ENCODE measurements at places on chromosomes 13 and 19.

GRCh38 chr13:103104340-103104739, 38.1 kb upstream of the SLC10A2 start:
- peaks cover 7% of the 10 kb centered on the region for H3K4me1 ChIP-seq
- no peak for DNase-seq
- H3K4me3 ChIP-seq = no peak overlapping the region
- H3K27ac ChIP-seq = peak overlapping the region; percentile 1

DNA sequence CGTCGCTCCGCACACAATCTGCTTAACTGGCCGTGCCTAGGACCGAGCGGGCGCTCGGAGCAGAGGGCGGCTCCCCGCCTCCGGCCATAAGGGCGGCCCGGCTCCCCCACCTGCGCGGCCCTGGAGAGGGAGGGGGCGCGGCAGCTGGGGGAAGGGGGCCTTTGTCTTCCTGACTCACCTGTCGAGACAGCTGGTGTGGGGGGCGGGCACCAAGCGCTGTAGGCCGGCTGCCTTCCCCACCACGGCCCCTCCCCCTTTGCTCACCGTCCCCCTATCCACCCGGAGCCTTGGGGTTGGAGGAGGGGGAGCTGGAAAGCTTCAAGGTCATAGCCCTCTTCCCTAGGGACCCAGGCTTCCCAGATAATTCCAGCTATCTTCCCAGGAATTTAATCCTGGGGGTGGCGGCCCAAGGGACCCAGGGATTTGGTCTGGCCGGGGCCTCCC, 1.2 kb downstream of the VASP start:
- peaks cover 30% of the 10 kb centered on the region for H3K4me1 ChIP-seq
- no peaks in the 10 kb centered on the region for H3K27me3 ChIP-seq
- peak overlapping the region; percentile 99 for H3K4me3 ChIP-seq
- H3K36me3 ChIP-seq = peaks cover 5% of the 10 kb centered on the region

DNA sequence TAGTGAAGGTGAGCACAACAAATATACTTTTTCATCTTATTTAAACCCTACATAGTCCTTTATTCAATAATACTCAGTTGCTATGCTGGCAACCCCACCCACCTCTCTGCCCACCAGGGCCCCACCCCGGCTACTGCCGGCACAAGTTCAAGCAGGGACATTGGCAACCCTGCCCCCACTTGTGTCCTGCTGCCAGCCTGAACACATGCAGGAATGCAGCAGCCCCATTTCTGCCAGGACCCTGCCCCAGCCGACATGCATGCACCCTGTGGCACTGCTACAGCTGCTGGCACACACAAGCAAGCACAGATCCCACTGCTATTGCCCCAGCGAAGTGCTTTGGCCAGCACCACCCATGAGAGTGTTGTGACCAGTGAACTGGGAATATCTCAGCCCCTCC, 289.8 kb downstream of the COG6 start:
- H3K4me1 ChIP-seq = peaks cover 8% of the 10 kb centered on the region
- H3K27ac ChIP-seq = no peak overlapping the region
- no peak overlapping the region for H3K4me3 ChIP-seq
- no peaks in the 10 kb centered on the region for H3K36me3 ChIP-seq
- DNase-seq = no peak

GRCh38 chr13:91664039-91664438, 265.6 kb downstream of the GPC5 start:
- no peaks in the 10 kb centered on the region for H3K27me3 ChIP-seq
- no peak for DNase-seq
- no peak overlapping the region for H3K27ac ChIP-seq

DNA sequence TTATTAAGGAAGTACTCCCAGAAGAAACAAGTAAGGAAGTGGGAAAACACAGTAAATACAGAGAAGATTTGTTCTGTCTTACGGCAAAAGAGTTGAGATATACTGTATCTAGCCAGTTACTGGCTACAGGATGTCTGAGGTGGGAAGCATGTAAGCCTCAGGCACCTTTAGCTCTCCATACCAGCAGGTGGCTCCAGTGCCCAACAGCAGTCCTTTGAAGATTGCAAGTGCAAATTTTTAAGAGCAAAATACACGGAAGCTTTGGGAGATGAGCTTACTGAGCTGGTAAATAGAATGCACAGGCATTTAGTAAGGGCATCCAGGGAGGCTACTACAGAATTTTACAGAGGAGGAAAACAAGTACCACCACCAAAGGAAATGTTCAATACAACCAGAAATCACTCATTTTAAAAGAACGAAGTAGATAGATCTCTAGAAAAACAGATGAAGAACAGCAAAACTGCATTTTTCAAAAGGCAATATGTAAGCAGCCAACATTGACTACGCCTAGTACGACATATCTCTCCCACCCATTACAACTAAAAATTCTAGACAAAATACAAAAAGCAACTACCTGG, 57.9 kb upstream of the VSTM2B start:
- no peak overlapping the region for H3K27ac ChIP-seq
- no peaks in the 10 kb centered on the region for H3K36me3 ChIP-seq

DNA sequence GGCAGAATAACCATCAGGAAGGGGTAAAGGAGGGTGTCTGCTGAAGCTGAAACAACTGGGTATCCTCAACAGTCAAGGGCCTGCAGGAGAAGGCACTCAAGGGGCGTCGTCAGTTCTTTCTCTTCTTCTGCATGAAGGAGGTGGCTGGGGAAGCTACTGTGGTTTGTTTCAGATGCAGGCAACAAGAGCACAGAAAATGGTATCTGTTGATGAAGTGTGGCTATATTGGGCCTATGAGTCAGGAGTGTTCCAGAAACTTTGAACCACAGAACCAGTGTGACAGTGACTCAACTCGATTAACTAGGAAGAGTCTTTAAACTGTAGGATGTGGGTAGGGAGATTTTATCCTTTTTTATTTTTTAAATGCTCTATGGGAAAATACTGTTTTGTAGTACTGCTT, 686.3 kb downstream of the FGF9 start:
- no peak overlapping the region for H3K27ac ChIP-seq
- H3K4me1 ChIP-seq = no peaks in the 10 kb centered on the region
- H3K4me3 ChIP-seq = no peak overlapping the region
- H3K27me3 ChIP-seq = no peaks in the 10 kb centered on the region
- DNase-seq = no peak

DNA sequence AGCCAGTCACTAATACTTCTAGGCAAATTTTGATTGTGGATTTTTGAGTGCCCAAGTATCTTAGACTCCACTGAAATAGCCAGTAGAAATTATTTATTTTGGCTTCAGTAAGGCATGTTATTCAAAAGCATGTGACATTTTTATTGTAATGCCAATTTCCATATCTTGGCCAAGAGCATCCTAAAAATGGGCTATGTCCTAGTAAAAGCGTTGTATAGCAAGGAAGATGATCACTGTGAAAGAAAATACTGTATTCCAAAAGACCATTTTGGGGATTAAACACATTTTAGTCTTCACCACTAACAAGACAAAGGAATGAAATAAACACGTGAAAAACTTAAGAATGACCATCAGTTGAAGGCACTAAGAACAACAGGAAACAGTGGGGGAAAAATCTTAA, 149.1 kb downstream of the NUFIP1 start:
- H3K27ac ChIP-seq = no peak overlapping the region
- DNase-seq = no peak
- no peaks in the 10 kb centered on the region for H3K4me1 ChIP-seq
- peaks cover 2% of the 10 kb centered on the region for H3K27me3 ChIP-seq
- no peaks in the 10 kb centered on the region for H3K36me3 ChIP-seq
- H3K4me3 ChIP-seq = no peak overlapping the region

DNA sequence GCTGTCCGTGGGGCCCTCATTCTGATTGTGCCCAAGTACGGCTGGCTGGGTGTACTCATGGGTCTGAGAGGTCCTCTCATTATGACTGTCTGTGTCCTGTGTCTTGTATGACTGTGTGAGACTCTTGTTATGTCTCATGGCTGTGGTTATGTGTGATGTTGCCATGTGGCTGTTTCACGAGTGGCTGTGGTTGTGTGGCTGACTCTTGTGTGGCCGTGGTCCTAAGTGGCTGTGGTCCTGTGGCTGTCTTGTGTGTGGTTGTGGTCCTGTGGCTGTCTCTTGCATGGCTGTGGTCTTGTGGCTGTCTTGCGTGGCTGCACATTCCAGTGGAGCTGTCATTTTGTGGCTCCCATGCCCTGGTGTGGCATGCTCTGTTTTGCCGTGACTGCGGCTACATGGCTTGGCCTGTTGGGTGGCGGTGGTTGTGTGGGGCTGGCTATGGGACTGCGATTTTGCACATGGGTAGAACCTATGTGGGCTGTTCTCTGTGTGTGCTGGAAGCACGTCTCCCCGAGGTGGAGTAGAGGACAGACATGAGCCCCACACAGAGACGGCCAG, 2.5 kb downstream of the LYL1 start:
- DNase-seq = no peak
- H3K4me3 ChIP-seq = peak overlapping the region; percentile 98
- H3K27ac ChIP-seq = peak overlapping the region; percentile 96
- no peaks in the 10 kb centered on the region for H3K27me3 ChIP-seq

- H3K27ac ChIP-seq = no peak overlapping the region
- no peak for DNase-seq
- peaks cover 32% of the 10 kb centered on the region for H3K27me3 ChIP-seq
- no peak overlapping the region for H3K4me3 ChIP-seq
Measured at GRCh38 chr13:113935001-113935844, 38.7 kb downstream of the C13orf46 start.

DNA sequence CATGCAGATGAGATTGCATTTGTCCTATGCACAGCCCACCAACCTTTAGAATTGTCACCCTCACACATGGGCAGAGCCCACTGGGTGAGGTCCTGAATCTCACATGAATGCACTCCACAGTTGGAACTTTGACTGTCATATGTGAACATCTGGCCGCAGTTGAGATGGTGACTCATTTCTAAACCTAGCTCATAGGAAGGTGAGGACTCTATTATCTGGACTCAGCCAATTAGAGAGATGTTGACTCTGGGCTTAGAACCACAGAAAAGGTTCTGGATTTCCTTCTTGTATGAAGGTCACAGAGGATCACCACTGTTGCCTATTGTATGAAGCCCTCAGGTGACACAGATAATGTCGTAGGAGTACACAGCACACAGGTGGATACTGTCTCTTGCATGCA, 25.6 kb upstream of the ZNF681 start:
- peaks cover 12% of the 10 kb centered on the region for H3K36me3 ChIP-seq
- H3K27me3 ChIP-seq = no peaks in the 10 kb centered on the region
- H3K4me1 ChIP-seq = no peaks in the 10 kb centered on the region
- no peak overlapping the region for H3K27ac ChIP-seq

- H3K27me3 ChIP-seq = no peaks in the 10 kb centered on the region
- no peak overlapping the region for H3K27ac ChIP-seq
- no peak overlapping the region for H3K4me3 ChIP-seq
- H3K36me3 ChIP-seq = no peaks in the 10 kb centered on the region
- no peak for DNase-seq
Measured at GRCh38 chr13:64540976-64541375, 2689.2 kb downstream of the PCDH9 start.

- DNase-seq = no peak
- H3K27me3 ChIP-seq = peaks cover 55% of the 10 kb centered on the region
- H3K27ac ChIP-seq = no peak overlapping the region
- H3K4me3 ChIP-seq = no peak overlapping the region
- peaks cover 40% of the 10 kb centered on the region for H3K4me1 ChIP-seq
Measured at GRCh38 chr13:99046851-99047250, 69.0 kb upstream of the DOCK9 start.

DNA sequence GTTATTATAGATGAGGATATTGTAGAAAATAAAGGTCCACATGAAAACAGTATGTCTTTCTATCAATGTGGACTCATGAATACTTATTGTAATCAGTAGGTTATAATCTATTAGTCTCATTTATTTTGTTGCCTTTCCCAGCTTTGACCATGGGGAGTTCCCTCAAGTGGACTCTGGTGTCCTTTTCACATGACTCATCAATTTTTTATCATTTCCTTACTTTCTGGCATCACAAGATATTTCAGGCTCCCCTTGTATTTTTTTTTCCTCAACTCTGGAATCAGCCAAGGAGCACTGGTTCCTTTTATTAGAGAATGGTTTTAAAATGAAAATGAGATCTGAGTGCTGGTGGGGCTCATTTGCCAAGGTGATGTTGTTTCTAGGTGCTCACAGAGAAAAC, 63.4 kb upstream of the DIAPH3 start:
- no peak overlapping the region for H3K4me3 ChIP-seq
- H3K27me3 ChIP-seq = peaks cover 6% of the 10 kb centered on the region
- no peak for DNase-seq
- H3K27ac ChIP-seq = no peak overlapping the region

GRCh38 chr13:20035130-20035529, 76.6 kb downstream of the ZMYM2 start:
- peak overlapping the region; percentile 72 for H3K27ac ChIP-seq
- H3K27me3 ChIP-seq = no peaks in the 10 kb centered on the region
- H3K4me3 ChIP-seq = no peak overlapping the region

- no peaks in the 10 kb centered on the region for H3K27me3 ChIP-seq
- DNase-seq = no peak
- H3K27ac ChIP-seq = no peak overlapping the region
- no peaks in the 10 kb centered on the region for H3K4me1 ChIP-seq
Measured at GRCh38 chr13:110062777-110063442, 244.0 kb downstream of the COL4A1 start.

DNA sequence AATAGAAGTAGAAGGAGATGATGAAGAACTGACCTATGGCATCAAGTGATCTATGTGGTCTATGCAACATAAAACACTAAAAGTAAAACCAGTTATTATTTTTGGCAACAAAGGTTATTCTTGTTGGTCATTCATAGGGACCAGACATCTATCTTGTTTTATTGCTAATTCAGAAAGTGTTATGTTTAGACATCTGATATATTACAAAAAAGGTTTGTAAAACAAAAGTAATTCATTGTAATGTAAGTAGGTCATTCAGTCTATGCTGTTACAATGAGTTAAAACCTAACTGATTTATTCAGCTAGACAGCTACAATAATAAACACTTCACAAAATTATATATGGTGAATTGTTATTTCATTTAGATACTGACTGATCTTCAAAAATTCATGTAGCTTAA, 461.9 kb downstream of the PCDH17 start:
- no peak overlapping the region for H3K27ac ChIP-seq
- no peaks in the 10 kb centered on the region for H3K36me3 ChIP-seq
- DNase-seq = no peak

GRCh38 chr19:55418185-55418584, 10.6 kb upstream of the UBE2S start:
- H3K27ac ChIP-seq = no peak overlapping the region
- no peaks in the 10 kb centered on the region for H3K36me3 ChIP-seq
- H3K27me3 ChIP-seq = peaks cover 5% of the 10 kb centered on the region
- H3K4me1 ChIP-seq = no peaks in the 10 kb centered on the region

DNA sequence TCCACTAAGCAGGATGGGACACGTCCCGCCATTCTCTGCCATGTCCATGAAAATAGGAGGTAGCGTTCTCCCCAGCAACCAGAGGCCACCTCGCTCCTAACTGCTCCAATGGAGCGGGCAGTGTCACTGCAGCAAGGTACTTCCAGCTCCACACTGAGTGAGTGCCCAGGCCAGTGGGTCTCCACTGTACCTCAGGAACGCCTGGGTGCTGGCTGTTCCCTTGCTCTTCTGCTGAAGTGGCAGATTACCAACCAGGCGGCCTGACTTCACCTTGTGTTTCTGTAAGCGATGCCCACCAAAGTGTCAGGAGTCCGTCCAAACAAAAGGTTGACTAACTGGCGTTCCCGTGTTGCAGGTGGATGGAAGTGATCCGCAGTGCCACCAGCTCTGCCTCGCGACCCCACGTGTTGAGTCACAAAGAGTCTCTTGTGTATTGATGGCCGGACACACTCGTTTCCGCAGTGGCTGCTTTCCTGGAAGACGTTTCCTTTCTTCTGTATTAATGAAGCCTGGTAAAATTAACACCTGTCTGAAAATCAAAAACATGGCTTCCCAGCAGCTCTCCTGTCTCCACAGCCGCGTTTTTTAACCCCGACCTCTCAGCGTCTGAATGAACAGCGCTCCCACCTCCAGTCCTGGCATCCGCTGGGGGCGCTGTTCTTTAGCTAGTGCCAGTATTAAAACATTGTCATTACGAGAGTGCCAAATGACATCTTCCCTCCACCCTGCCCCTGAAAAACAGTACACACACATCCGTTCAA, 128.8 kb downstream of the STK24 start:
- peaks cover 15% of the 10 kb centered on the region for H3K4me1 ChIP-seq
- no peaks in the 10 kb centered on the region for H3K27me3 ChIP-seq
- no peak overlapping the region for H3K27ac ChIP-seq
- H3K36me3 ChIP-seq = peaks cover 13% of the 10 kb centered on the region
